ENCODE measurements at places on chromosomes 2 and 18. TPM values are rescaled to one million over a fixed set of nuclear protein-coding genes. Genes with fewer than 3 reads are reported as not detected.

The ELOA2 gene
- not detected for total RNA-seq

DNA sequence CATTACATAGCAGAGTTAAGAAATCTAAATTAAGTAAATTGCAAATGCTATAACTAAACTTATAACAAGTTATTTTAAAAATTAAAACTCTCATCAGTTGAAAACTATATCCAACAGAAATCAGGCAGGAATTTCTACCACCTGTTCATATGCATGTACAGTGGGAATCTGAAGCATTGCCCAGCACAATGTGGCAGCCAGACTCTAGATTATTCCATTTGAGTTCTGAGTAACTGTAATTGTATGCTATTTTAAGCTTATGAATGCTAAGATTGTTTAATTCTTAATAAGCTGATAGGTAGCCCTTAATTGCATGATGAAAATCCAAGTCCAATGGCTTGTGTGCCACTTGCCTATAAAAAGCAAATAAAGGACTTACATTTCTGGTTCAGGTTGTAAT is 834.5 kb upstream of the FSHR start:
- peaks cover 5% of the 10 kb centered on the region for H3K36me3 ChIP-seq
- H3K27ac ChIP-seq: no peak overlapping the region
- H3K4me3 ChIP-seq: no peak overlapping the region
- H3K4me1 ChIP-seq: no peaks in the 10 kb centered on the region
- DNase-seq: no peak

DNA sequence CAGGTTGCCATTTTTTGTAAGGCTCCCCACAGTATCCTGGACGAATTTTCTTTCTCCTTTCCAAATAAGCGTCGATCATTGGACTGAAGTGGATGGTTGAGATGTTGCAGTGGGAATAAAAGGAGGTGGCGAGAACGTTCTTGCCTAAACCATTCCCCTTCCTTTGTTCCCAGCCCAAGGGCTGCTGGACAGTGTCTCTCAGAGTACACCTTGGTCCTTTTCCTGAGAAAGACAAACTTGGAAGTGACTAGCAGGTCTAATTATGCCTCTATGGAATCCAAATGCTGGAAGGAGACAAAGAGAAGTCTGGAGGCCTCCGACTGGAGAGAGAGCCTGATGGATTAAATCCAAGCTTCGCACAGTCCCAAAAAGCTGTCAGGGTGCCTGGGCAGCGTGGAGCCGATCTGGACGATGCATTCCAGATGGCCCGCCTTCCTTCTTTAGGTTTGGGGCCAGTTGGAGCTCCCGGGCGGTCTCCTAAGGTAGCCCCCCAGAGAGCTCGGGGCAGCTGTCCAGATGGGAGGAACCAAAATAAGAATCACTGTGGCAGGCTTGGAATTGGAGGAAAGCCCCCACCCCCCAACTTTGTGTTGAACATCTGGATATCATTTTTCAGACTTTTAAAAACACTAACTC is 186.8 kb downstream of the TMEM247 start:
- H3K4me1 ChIP-seq: no peaks in the 10 kb centered on the region
- no peak overlapping the region for H3K4me3 ChIP-seq
- peaks cover 11% of the 10 kb centered on the region for H3K27me3 ChIP-seq
- DNase-seq: no peak

- H3K27me3 ChIP-seq: no peaks in the 10 kb centered on the region
- H3K4me3 ChIP-seq: no peak overlapping the region
- no peak for DNase-seq
- H3K27ac ChIP-seq: no peak overlapping the region
- H3K36me3 ChIP-seq: no peaks in the 10 kb centered on the region
- H3K4me1 ChIP-seq: peaks cover 60% of the 10 kb centered on the region
Measured at GRCh38 chr2:8414946-8415879, 266.6 kb upstream of the ID2 start.

The CCDC93 gene
- 33.5 TPM for total RNA-seq

All from natural killer cell treated with Interleukin-12 subunit alpha and Interleukin-12 subunit beta and Interleukin-15 and Interleukin-18, amount 100 ng/mL, for 72 hours (primary cell).